ENCODE measurements at places on chromosomes 5 and 9.

- no peak for DNase-seq
Observed at GRCh38 chr5:169300468-169301385, at the start of gene SLIT3. Gene SLIT3, minus strand, starts transcription at chr5:169301139. Its CDS starts 430 bp downstream, at chr5:169300709.

- DNase-seq, result no peak
Observed at GRCh38 chr5:45491368-45491767, 204.8 kb downstream of the HCN1 start.

- DNase-seq, result no peak
Observed at GRCh38 chr5:147746986-147747385, 35.5 kb downstream of the JAKMIP2 start.

DNA sequence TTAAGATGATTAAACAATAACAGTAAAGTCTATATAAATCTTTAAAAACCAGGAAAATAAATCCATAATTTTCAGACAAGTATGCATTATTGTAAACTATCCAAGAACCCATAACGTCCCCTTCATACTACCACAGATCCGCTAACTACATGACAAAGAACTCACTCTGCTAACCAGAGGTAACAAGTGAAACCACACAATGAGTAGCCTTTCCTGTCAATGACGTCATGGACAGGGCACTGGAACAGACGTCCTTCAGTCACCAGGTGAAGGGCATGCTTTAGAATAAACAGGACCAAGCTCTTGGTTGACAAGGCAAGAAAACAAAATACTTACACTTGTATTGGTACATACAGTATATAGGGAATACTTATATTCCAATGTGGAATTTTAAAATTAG lies 45.2 kb downstream of the RNF130 start:
- no peak for DNase-seq

GRCh38 chr5:61768692-61769281 lies 436.7 kb downstream of the ZSWIM6 start:
- no peak for DNase-seq

DNA sequence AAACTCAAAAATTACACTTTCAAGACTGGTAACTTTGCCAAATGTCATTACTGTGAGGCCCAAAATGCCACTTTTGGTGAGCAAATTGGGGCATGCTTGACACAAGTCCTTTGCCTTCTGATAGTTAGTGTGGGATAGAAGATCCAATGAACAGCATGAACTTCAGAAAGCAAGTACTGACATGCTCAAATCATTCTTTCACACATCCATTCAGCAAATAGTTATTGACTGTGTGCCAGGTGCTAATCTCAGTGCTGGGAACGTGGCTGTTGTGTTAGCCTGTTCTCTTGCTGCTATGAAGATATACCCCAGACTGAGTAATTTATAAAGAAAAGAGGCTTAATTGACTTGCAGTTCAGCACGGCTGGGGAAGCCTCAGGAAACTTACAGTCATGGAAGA lies 247.0 kb downstream of the CHSY3 start:
- DNase-seq, result no peak

GRCh38 chr9:1969898-1970297 lies 45.2 kb upstream of the SMARCA2 start:
- DNase-seq, result no peak
